ENCODE measurements at places on chromosomes 4 and X.
A peak's percentile ranks its signal among the peaks of the same experiment; 100 is the strongest.

DNA sequence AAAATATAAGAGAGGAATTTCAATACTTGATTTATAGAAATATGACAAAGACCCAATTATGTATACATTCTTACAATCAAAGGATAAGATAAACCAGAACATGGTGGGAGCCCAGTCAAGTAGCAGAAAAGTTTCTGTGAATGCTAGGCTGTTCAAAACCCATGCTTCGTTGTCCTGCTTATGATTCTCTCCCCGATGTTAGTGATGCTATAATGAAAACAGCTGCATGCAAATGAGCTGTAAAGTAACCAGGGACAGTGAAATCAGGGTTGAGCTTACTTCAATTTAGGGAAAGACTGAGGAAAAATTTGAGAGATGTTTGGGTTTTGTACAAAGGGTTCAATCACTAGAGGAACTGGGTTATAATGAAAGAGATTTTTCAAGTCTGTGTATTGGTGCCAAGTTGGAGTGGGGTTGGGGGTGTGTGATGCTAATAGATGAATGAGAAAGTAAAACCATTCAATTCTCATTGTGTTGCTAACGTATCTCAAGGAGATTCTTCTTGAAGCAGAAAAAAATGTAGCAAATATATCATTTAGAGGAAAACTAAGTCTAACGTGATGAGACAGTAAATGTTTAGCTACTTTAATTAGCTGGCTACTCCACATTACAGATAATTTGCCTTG is 59.3 kb upstream of the PPP1R2C start:
- no peak for DNase-seq

- no peak for DNase-seq
Observed at GRCh38 chrX:15908603-15909290, 54.1 kb upstream of the AP1S2 start.

GRCh38 chrX:46446727-46447378 is 98.4 kb downstream of the ZNF674 start:
- DNase-seq = peak; percentile 88

DNA sequence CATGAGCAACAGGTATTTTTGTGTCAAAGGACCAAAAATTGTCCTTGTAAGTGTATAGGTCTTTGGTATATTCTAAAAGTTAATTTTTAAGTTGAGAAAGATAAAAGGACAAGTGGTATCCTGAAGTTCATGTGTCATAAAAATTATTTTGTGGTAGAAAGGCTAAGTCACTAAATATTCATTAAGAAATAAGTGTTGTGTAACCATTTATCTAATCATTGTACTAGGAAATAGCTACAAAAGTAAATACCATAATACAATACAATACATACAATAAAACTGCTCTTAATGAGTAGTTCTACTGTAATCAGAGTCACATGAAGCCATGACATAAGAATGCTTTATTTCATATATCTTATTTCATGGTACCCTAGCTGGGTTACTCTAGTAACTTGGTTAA is 82.5 kb upstream of the ATOH1 start:
- no peak for DNase-seq

DNA sequence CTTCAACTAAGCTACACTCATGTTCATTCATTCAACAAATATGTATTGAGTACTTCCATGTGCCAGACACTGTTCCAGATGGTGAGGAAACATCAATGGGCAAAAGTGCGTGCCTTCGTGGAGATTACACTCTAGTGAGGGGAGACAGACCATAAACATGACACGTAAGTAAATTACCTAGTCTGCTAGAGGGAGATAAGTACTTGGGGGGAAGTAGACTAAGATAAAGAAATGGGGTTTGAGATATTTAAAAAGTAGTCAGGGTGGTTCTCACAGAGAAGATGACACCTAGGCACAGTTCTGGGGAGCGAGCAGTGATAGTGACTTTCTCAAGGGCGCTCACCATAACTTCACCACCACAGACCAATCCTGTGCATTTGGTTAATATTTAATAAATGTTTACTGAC is 11.7 kb downstream of the JCHAIN start:
- DNase-seq = no peak

DNA sequence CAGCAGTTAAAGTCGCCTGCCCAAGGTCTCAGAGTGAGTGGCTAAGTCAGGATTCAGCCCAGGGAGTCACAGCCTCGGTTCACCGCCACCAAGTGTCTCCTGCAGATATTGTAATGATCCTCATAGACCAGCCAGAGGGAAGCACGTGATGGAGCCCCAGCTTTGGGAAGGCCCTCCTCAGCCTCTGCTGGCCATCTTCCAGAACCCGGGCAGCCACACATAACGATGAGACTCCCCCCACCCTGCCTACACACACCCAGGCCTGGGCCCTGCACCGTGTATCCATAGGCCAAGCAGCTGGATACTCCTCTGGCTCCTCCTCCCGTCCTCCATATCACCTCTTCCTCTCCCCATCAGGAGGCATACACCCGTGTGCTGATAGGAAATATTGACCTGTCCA is 19.6 kb upstream of the SASH3 start:
- no peak for DNase-seq

DNA sequence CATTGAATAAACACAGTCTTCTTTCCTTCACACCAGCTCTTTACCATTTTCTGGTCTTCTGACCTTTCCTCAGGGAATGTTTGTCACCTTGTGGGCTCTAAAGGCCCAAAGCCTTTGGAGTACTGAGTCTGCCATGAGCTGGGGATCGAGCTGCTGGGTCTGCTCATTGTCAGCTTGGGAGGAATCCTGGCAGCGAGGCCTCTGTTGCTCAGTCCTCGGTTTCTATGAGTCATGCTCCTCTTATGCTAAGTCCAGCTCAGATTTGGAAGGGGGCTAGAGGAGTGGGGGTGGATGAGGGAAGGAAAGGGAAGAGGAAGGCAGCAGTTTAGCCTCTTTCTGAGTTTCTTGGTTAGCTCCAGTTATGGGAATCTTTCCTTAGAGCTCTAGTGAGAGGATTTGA is 31.1 kb downstream of the NHSL2 start:
- no peak for DNase-seq

GRCh38 chr4:102321260-102321995 is 23.9 kb downstream of the SLC39A8 start:
- no peak for DNase-seq

GRCh38 chr4:151021637-151022334 is 6.7 kb upstream of the LRBA start:
- no peak for DNase-seq

DNA sequence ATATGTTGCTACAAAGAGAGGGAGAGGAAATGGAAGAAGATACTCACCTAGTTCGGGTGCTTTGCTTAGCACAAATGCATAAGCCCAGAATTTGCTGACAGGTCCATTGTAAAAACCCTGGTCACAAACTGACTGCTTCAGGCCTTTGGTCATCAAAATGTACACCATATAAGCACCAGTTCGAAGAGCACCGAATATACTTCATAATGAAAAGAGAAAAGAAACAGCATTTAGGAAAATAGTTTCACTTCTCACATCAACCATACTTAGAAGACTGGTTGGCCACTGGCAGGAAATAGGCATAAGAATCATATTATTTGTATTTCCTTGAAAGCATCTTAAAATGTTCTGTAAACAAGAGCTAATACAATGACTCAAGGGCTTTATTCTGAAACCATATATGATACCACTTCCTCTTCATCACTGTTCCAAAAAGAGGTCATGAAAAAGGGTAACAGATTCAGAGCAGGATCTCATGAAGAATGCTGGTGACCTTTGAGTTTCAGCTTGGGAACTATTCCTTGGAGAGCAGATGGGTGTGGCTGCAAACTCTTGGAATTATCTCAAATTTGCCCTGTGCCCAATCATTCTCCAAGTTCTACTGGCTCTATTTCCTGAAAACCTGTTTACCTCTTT is 138.7 kb downstream of the ELOVL6 start:
- no peak for DNase-seq

DNA sequence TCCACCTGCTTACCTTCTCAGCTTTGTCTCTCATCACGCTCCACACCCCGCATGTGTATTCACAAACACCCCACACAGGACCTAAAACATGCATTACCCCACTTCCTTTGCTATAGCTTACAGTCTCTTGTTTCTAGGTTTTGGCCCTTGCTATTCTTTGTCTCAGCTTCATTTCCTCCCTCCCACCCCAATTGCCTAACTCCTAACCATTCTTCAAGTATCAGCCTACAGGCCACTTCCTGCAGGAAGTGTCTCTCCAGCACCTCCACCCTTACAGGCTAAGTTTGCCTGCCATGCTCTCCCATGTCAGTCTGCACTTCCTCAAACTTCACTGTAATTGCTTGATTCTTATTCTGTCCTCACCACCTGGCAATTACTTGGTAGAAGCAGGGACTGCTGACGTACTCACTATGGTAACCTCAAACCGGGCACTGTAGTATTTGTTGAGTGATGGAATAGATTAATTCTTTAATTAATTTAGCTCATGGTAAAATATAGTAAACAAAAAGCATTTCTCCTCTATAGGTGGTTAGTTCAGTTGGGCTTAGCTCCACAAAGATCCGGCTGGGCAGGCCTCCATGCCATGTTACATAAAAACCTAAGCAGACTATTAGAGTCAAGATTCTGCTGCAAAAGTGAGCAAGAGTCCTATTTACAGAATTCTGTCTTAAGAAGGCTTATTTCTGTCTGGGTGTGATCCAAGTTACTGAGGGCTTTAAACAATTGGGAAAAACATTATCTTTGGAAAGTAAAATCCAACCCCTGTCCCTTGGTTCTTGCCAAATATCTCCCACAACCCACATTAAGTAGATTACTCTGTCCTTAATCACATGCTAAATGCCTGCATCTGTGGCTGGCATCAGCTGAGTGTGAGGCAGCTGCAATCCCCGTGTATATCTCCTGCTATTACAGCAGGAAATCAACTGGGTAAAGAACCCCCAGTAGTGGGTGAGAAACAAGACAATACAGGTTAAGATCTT is 124.7 kb upstream of the CPEB2 start:
- no peak for DNase-seq

DNA sequence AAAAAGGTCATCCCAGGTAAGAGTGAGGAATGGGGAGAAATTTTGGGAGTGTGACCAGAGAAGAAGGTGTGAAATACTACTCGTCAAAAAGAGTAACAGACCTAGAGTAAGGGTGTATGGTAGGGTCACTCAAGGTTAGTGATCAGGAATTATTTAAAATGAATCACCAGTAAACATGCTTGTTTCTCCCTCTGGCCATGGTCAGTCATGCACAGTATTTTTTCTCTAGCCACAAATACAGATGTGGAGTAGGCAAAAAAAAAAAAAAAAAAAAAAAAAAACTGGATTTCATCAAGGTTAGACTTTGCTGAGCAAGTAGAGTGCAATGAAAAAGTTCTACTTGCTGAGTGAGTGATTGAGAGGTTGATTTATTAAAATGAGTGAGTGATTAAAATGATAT is 34.2 kb upstream of the SLIT2 start:
- DNase-seq = no peak

DNA sequence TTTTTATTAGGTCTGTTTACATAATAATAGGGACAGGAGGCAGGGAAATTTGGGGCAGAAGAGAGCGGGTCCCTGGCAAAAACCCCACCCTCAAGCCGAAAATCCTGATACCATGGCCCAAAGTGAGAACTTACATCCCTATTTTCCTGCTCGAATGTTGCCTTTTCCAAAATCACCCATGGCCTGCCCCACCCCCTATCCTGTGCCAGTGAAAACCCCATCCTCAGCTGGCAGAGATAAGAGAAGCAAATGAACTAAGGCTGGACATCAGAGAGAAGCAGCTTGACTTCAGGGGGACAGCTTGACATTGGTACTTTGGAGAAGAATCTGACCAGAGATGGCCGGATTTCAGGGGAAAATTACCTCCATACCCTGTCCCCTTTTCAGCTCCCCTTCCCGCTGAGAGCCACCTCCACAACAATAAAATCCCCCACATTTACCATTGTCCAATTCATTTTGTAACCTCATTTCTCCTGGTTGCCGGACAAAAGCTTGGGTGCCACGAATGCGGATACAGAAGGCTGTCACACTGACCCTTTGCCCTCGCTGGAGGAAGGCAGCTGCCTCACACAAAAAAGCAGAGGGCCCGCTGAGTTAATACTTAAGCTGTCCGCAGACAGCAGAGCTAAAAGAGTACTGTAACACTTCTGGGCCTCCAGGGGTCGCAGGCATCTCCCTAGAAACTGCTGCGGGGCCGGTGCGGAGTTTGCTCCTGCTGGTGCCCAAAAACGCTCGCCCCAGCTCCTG is 196.2 kb downstream of the SNCA start:
- no peak for DNase-seq

DNA sequence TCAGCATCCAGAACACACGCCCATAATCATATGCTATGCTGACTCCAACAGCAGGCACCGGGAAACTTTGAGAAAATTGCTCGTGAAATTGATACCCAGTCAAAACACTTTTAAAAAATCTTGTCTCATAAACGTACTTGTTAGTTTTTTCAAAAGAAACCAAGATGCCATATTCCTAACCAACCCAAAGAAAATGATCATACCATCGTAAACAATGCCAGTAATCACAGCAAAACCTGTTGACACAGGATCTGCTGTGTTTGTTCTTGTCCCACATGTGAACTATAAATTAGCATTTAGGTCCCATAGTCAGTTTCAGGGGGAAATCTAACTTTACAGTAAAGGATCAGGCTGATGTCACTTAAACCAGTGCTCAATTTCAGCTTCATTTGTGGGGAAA is 23.0 kb downstream of the PRSS12 start:
- no peak for DNase-seq
